ENCODE measurements at places on chromosomes 7 and 10.

DNA sequence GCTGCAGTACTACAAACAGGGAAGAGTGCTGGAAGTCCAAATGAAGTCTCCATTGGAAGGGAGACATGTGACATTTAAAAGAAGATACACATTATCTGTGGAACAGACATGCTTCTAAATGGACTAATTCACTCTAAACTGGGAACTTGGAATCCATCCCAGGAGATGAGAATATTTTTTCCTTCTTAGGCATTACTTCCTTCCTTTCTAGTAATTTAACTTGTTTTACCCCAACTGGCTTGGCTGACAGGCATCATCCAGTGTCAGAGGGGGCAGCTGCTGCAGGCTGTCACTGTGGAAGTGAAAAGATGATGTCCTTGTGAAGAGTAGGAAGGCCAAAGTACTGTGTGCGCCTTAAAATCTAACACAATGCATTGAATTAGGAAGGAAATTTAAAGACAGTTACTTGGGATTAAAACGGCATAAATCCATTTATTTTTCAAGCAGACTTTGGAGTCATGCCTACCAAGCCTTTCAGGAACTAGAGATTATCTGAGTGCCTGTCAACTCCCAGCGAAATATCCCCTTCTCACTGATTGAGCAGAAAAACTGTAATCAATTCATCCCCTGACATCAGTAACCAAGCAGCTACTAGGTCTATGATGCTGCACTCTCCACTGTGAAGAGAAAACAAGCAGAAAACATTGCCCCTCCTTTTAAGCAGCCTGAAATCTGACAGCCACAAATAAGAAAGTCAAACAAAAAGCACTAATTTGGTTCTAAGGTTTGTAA, 161.2 kb downstream of the DGKI start:
- DNase-seq = no peak

- DNase-seq = no peak
Observed at GRCh38 chr7:143018931-143019330, 8.0 kb downstream of the OR9A2 start.

GRCh38 chr7:78090616-78091015, 292.0 kb downstream of the PHTF2 start:
- DNase-seq = no peak

- DNase-seq = no peak
Observed at GRCh38 chr7:20696803-20697333, 81.4 kb downstream of the ABCB5 start.

GRCh38 chr10:69801434-69802315, at the start of gene COL13A1:
TSS of gene COL13A1 (plus strand) at chr10:69801906. CDS start at chr10:69802424, 518 bp downstream.
- DNase-seq = no peak

DNA sequence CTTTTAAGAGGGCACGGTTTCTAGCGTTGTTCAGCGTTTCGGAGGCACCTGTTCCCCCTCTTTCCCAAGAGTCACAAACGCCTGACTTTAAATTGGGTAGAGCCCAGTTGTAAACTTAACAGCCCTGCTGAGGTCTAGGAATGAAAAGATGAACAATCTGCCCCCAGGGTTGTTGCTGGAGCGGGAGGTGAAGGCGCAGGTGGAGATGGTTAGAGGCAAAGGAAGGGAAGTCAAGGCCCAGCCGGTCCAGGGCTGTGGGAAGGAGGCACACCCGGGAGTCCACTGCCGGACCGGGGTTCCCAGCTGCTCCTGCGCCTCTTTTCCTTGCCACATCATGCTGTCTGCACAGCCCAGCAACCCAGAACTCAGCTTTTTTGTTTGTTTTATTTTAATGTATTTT, 770 bp downstream of the PRXL2A start:
- DNase-seq = no peak

DNA sequence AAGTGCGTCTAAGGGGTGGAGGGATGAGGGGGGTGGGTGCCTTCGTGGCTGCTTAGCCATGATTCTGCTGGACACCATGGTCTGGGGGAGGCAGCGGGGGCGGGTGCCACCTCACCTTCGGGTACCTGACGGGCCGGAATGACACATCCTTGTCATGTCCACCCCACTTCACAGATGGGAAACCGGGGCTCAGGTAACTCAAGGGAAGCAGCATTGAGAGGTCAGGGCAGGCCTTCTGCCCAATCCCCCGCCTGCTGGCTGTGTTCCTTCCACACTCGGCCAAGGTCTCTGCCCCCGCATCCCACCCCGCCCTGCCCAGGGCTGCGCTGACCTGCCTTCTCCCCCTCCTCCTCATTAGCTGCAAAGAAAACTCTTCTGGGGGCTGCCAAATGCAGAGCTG, 598.0 kb downstream of the PTPRN2 start:
- DNase-seq = no peak

DNA sequence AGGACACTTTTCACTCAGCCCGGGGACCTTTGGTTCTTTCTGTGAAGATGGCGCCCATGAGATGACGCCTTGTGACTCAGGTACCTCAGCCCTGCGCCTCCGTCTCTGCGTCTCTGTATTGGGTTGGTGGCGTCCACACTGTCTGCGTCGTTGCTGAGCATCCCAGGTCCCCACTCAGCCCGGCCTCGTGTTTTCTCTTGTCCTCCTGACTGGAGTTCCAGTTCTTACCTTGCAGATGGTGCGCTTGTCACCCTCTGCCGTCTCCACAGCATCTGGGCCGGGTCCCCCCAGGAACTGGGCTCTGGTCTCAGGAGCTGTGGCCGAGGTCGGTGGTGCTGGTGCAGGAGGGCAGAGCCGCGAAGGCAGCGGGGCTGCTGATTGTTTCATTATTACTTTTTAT, 150.4 kb downstream of the WDR37 start:
- no peak for DNase-seq

GRCh38 chr10:31928549-31929260, at the start of gene ARHGAP12:
TSS of gene ARHGAP12 (minus strand) at chr10:31928831. CDS start at chr10:31908855, 19,976 bp downstream.
- peak; percentile 76 for DNase-seq

DNA sequence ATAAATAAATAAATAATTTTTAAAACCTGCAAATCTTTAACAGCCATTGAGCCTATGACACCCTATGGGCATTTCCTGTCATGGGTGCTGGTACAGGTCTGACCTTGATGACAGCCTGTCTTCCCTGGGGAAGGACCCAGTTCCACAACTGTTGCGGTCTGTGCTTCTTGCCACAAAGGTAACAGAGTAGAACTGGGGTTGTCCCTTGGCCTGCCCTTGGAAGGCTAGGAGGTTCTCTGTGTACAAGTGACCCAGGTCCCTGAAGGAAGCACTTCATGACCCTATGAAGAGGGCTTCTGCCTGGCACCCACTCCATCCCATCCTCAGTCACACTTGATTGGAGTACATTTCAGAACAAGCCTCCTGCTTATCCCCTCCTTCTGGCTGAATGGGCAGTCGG, 66.9 kb downstream of the OGDH start:
- no peak for DNase-seq

DNA sequence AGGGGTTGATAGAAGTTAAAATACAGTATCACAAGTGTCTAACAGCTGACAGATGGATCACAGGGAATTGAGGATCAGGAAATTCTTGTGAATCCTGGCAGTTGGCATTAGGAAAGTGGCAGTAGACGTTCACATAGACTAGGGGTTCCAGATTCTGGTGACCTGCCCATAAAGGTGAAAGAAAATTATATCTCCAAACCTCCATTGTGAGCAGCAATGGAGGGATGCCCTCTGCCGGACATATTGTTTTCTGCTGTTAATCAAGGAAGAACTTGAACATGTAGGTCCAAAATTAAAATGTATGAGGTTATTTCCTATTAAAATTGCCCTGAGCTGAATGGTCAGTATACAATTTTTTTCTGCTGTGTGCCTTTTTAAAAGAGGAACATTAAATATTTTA, 5.1 kb downstream of the NME8 start:
- DNase-seq = no peak

GRCh38 chr7:114787556-114787955, 134.3 kb upstream of the MDFIC start:
- no peak for DNase-seq

GRCh38 chr10:82462910-82463551, 588.0 kb downstream of the NRG3 start:
- no peak for DNase-seq

- DNase-seq = no peak
Observed at GRCh38 chr10:93261089-93261488, 187.4 kb downstream of the CYP26A1 start.

- DNase-seq = no peak
Observed at GRCh38 chr7:137169282-137169698, 174.2 kb downstream of the PTN start.

DNA sequence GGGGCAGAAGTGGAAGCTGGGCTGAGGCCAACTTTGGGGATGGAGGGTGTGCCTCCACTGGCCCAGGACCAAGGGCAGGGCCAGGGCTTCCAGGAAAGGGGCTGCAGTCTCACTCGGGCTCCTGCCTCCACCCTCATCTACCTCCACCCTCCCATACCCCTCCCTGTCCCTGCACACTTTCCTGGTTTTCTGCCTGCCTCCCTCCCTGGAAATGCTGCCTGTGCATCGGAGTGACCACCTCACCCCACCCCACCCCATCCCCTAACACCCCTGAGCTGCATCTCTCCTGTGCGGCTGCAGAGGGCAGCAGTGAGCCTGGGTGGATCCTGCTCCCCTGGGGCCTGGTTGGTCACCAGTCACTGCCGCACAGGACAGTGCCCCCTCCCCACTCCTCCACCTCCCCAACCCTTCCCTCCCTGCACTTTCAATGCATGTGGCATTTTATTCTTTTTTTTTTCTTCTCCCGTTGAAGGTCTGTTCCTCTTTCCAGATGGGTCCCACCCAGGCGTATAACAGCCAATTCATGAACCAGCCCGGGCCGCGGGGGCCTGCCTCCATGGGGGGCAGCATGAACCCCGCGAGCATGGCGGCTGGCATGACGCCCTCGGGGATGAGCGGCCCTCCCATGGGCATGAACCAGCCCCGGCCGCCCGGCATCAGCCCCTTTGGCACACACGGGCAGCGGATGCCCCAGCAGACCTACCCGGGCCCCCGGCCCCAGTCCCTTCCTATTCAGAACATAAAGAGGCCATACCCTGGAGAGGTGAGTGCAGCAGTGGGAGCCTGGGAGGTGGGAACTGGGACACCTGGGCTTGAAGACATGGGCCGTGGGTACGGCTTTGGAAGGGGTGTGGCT, 54.1 kb upstream of the PPIF start:
- DNase-seq = peak; percentile 15

DNA sequence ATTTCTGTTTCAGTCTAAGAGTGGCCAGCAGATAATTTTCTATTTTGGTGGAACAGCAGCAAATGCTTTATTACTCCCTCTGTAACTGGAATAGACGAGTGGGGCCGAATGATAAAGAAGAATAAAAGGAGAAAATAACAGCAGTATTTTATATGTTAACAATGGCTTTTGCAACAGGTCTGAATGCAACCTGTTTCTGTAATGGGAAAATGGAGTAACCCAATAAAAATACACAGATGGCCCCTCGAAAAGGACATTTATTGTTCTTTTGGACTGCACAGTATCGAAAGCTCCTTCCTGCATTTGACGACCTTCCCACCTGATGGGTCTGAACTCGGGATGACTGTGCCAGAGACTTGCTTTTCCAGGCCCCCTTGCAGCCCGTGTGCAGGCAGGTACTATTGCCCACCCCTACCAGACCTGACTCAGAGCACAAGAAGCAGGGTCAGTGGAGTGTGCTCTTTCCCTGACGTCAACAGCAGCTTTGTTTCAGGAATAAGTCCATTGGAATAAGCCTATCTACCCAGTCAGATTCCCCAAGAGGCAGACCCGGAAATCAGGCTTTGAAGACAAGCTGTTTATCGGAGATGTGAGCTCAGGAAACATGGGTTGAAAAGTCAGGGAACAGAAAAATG, 306.5 kb upstream of the NEBL start:
- DNase-seq = no peak

- DNase-seq = no peak
Observed at GRCh38 chr7:157826566-157826965, 489.8 kb downstream of the DNAJB6 start.

DNA sequence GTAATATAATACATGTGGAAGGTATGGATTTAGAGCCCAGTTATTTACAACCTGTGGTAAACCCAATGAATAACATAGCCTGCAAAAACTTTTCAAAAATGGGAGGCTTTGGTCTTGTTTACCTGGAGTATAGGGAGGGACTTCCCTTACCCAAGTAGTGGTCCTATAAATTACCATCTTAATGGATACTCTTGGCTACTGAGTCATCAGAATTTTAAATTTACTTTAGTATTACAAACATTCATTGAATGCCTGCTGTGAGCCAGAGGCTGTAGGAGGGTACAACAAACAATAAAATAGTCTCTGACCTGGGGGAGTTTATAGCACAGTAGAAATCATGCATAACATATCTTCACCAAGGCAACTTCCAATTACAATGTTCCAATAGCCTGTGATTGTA, 365.1 kb downstream of the BBS9 start:
- no peak for DNase-seq

DNA sequence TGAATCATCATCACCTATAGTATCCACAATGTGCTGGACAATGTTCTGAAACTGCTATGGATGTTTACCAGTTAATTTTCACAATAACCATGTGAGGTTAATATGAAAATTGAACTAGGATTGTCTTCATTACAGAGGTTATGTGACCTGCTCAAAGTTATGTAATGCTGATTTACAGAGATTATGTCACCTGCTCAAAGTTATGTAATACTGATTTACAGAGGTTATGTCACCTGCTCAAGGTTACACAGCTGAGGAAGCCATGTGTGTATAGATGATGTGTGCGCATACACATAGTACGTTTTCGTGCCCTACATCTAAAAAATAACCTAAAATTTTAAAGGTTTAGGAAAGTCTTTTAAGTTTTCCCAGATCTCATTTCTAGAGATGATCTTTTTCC, 298.0 kb downstream of the CDK14 start:
- no peak for DNase-seq

GRCh38 chr10:125562737-125563136, 120.2 kb downstream of the TEX36 start:
- no peak for DNase-seq

DNA sequence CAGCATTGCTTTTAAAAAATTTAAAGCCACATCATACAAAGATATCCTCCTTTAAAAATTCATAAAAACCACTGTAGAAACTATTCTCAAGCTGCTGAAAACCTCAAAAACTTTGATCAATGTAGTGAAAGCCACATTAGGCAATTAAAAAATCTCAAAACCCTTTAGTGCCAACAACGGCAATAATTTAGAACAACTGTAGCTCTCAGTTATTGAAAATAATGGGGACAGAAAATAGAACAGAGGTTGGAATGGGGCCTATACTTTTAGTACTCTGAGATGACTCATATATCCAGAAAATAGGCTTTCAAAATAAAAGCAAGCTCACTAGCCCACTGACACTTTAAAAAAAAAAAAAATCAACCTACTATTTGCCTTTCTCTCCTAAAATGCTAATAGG, 87.5 kb downstream of the GSAP start:
- DNase-seq = no peak

- no peak for DNase-seq
Observed at GRCh38 chr7:127820732-127821085, 168.7 kb downstream of the SND1 start.

GRCh38 chr7:87624628-87625027, 3.6 kb upstream of the RUNDC3B start:
- no peak for DNase-seq

All from stimulated activated CD4-positive, alpha-beta T cell treated with anti-CD3 and anti-CD28 coated beads, Interleukin-1b, Interleukin-23, amount 100 ng/mL, for 4 hours (primary cell).